ENCODE measurements at places on chromosomes 5 and 9. TPM values are rescaled to one million over a fixed set of nuclear protein-coding genes. Genes with fewer than 3 reads are reported as not detected.

DNA sequence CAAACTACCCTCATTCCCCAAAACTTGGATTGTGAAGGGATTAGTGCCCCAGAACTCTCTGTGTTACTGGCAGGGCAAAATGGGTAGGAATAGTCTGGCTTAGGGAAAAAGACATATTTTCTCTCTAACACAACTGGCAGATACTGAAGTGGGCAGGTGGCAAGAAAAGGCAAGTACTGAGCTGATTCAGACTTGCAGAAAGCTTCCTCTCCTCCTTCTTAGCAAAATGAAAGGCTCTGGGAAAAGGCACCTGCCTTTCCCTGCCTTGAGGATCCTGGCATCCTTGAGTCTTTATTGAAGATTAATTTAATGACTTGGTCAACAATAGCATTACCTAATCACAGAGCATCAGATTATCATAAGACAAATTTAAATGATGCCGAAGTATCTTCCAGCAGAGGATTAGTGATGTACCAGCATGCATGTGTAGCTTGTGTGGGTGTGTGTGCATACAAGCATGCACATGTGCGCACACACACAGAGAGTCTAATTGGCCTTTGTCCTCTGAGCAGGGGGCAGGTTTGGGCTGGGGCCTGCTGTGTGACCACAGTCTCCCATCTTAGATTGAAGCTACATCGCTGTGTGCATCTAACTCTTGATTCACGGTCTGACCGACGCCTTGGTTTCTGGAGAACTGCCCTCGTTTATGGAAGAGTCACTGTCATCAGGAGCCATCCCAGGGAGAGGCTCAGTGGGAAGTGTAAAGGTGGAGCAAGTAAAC, 294.8 kb downstream of the AOPEP start:
- DNase-seq: no peak

DNA sequence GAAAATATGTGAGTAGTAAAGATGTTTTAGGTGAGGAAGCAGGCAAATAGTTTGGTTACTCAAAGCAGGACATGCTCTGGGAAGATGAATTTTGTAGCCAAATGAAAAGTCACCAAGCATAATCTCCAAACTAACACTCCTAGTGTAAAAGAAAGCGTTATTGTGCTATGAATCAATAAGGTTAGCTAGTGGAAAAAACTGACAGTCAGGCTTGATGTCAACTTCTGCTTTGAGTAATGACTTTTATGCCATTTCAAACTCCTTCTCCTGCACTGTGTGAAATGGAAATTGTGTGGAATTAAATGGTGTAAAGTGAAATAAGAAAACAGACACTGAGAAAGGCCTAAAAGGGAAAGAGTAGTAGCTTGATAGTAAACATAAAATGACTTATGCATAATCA, 637.2 kb upstream of the DMAC1 start:
- no peak for DNase-seq

DNA sequence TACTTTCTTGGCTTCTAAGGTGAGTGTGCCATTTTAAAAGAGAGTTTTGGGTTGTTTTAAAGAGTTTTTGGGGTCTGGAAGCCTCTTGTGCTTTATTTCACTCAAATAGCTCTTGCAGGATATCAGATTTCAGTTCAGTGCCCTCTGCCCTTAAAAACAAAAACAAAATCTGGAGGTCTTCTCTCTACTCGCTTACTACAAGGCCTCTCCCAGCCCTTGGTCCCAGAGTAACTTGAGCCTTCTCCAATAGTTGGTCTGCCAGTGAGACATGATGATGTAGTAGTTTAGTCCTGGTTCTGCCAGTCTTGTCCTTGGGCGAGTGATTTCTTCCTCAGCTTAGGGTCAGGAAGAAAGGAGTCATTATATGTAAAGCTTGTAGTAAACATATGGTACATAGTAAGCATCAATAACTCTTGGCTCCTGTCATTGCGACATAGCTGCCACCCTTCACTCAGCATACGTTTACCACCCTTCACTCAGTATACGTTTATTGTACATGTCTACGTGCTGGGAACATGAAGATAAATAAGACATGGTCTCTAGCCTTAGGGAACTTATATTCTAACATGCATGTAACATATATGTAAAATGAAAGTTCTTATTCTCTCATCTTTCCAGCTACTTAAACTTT, 147.6 kb downstream of the MAN2A1 start:
- DNase-seq: no peak

- DNase-seq: peak; percentile 70
These were observed 298.4 kb upstream of the PRDM9 start for GRCh38 chr5:23208959-23209431.

DNA sequence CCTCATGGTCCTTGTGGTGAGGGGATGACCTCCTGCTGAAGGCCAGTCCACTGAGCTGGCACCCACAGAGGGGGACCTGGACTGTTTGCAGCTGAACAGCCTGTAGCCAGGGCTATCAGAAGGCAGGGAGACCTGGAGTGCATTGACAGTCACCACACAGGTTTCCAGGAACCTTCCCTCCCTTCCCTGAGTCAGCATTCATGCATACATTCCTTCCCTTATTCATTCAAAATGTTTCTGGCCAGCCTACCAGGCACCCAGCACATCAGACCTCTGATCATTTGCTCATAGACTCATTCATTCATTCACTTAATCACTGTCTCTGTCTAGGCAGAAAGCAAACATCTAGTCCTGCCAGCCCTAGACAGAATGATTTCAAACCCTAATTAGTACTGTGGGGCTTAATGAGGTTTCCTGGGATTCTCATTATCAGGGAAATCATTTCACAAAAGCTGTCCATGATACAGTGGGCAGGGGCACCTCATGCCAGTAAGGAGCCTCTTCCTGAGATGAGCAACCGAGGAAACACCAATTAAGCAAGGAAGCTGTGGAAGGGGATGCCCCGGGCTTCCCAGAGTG, 110.1 kb upstream of the PPP1R26 start:
- DNase-seq: no peak

DNA sequence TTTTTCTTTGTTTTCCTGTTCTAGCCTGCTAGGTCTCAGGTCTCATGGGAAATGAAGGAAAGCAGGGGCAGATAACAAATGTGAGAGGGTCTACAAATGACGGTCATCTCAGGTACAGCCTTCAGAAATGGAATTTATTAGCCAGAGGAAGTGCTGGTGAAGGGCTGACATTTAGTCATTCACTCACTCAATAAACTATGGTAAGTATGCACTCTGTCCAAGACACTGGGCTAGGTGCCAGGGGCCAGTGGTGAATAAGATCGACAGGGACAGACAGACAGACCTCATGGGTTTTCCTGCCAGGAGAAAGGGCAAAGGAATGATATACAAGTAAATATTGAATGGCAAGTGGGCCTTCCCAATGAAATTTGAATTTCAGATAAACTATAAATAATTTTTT, 6.3 kb downstream of the PDE6A start:
- DNase-seq: no peak

- DNase-seq: no peak
These were observed 891.4 kb upstream of the C9orf72 start for GRCh38 chr9:28464481-28465216.

DNA sequence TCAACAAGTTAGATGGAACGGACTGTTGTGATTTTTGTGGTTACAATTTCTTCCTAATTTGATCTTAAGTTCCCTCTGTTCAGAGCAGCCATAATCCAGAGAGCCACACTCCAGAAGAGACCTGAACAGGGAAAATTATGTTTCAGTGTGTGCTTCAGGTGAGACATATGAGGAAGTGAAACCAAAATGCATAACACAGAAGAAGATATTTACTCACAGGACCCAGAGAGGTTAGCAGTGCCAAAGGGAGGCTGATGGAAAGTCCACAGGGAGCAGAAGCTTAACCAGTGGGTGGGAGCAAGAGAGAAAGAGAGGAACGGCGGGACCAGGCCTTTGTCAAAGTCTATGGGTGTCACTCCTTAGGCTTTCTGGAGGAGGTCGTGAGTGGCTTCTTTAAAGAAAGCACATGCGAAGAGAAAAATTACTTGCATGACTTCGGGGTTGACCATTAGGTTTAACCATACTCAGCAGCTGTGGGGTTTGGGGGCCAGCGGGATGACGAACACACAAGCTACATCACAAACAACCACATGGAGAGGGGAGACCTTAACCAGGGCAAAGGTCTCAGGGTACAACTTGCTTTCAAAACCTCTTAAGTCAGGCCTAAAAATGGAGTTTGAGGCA, 141.4 kb downstream of the MED10 start:
- DNase-seq: no peak

DNA sequence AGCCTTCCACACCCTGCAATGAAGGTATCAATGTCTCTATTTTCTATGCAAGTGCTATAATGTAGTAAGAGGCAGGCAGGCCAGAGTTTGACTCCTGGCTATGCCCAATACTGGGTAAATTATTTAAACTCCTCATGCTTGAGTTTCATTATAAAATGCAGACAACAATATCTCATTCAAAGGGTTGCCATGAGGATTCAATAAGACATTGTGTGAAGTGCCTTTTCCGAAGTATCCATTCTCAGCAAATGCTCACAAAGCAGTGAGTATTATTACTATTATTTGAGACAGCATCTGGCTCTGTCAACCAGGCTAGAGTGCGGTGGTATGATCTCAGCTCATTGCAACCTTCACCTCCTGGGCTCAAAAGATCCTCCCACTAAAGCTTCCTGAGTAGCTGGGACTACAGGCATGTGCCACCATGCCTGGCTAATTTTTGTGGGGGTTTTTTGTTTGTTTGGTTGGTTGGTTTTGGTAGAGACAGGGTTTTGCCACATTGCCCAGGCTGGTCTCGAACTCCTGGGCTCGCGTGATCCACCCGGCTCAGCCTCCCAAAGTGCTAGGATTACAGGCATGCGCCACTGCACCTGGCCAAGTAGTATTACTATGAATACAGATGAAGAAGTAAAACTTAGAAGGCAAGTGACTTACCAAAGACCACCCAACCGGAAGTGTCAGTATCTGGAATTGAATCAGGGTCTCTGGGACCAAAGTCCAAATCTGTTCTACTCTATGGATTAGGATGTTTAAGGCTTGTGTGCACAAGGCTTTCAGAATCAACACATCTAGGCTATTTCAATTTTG, 18.8 kb downstream of the ADAM19 start:
- DNase-seq: no peak

DNA sequence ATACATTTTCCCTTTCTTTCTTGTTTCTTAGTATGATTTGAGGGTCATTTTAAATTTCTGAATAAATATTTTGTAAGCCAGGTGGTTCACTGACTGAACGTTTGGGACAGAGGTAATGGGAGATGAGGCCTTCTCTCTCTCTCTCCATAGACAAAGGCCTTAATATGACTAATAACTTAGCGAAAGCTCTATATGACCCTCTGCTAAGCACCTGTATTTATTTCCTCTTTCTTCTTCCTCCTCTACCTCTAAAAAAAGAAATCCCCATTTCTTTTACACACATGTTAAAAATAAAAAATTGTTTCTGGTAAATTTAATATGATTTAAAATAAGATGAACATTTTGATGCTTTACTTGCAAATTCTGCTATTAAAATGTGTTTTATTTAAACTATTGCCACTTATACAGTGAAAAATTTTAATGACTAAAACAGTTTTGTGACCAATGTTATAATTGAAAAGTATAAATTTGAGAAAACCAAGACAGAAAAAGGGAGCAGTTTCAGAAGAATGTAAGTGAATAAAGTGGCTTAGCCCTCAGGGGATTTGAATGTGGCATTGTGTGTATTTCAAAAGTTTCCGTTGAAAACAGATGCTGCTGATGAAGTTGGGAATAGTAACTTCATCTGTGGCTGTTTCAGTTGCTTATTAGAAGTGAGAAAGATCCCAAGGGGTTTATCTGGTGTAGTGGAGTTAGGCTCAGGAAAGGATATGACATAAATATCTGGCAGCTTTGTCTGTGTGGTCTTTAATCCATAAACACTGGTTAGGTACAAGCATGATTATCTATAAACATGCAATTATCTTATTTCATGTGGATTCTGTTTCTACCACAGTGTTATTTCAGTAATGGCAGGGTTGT, 128.6 kb upstream of the GRHPR start:
- DNase-seq: no peak

DNA sequence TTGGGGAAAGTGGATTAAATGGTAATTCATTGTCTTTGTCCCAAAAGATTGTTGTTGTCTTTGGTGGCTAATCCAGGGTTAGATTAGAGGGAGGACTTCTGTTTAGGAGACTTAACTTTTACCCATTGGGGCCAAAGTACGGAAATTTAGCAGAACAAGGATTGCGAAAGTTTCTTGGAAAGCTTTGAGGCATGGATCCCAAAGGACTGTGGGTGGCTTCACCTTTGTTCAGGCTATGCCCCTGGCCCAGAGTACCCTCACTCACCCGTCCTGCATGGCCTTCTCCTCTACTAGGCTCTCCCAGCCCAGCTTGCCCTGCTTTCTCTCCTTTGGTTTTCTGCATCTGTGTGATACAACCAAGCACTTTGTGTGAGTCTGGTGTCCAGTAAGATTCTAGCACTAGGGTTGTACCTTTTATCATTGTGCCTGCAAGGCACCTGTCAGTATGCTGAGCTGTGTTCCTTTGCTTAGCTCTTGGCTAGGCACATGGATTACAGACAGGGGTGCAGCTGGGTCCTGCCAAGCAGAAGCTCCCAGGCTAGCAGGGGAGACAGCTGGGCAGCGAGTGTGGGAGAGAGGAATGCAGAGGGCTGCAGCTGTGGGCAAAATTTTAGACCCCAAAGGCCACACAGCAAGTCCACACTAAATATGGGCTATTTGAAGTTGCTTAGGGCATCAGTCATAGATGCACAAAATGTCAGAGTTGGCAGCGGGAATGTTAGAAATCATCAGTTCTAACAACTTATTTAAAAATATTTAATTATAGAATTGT, 3.2 kb downstream of the PPARGC1B start:
- no peak for DNase-seq

DNA sequence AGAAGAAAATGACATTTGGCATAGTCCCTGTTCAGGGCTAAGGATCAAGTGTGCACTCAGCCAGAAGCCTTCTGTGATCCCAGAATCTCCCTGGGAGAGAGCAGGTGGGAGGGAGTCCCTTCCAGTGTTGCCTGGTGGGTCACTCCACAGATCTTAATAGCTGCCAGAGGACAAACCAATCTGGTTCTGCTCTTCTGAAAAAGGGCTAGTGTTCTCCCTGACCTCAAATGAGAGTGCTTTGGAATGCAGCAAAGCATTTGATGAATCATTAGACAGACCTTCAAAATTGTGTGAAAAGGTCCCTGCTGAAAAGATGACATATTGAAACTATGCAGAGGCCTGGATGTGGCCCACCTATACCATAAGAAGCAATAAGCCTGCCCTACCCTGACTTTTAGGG, 339.7 kb downstream of the TMEM232 start:
- no peak for DNase-seq

GRCh38 chr9:70477907-70478480, 63.5 kb upstream of the KLF9 start:
- peak; percentile 63 for DNase-seq

DNA sequence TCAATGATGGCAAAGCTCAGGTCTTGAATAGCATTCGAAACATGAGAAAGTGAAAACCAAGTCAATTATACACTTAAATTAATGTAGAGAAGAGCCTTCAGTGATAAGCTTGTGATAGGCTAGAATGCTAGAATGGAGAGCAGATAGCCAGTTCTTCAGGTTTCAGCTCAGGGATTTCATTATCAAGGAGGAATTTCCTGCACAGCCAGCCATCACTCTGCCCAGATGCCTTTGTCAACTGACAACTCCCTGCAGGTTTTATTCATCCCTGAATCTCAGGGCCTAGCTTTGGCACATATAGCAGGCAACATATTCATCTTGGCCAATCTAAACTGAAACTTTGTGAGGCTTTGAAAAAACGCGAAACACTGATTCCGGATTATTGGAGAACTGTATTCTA, 199.3 kb upstream of the CDH6 start:
- DNase-seq: no peak

GRCh38 chr9:109775516-109775915, 4.5 kb upstream of the PALM2AKAP2 start:
- DNase-seq: no peak

CCL19 gene
- total RNA-seq: not detected

GRAMD2B gene
- 28.5 TPM for total RNA-seq

PIP5KL1 gene
- 11.2 TPM for total RNA-seq

PCDHA1 gene
- not detected for total RNA-seq

Data from stomach (tissue), 19 donors.